CD4-positive, alpha-beta T cell treated with Interleukin-12 subunit alpha and Interleukin-12 subunit beta, for 1 hour (primary cell): ENCODE measurements at places on chromosomes 3 and 15.
A peak's percentile ranks its signal among the peaks of the same experiment; 100 is the strongest.

GRCh38 chr3:169389211-169389924 lies 274.1 kb downstream of the MECOM start:
- no peak for DNase-seq

DNA sequence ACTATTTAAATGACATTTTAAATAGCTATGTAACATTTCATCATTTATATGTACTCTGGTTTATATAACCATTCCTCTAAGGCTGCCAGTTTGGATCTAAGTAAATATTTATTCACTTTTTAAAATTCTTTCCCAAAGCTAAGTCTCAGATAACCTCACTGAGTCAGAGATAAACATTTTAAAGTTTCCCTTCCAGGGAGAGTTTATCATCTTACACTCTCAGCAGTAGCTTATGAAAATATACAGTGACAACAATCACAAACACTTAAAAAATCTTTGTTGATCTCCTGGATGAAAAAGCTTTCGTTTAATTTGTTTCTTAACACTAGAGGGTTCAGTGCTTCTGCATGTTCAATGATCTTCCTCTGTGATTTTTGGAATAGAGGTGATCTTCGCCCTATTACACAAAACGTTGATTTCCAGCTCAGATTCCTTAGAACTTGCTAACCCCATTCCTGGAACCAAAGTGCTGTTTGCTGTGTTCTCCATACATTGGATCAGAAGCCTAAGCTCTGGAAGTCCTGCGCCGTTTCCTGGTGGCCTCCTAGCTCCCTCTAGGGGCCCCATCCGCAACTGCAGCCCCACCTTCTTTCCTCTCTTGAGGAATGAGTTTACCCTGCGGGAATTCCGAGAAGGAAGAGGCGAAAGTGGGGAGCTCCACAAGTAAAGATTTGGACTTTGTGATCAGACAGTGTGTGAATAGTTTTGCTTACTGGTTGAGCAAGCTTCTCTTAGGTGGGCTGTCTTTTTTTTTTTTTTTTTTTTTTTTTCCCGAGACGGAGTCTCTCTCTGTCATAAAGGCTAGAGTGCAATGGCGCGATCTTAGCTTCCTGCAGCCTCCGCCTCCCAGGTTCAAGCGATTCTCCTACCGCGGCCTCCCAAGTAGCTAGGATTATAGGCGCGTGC lies 29.3 kb upstream of the SACM1L start:
- DNase-seq: peak; percentile 48

- no peak for DNase-seq
Measured at GRCh38 chr3:38154625-38155255, 10.6 kb upstream of the OXSR1 start.

- no peak for DNase-seq
Measured at GRCh38 chr3:112505907-112506306, 6.6 kb upstream of the BTLA start.

- DNase-seq: no peak
Measured at GRCh38 chr3:73609655-73610054, 15.1 kb downstream of the PDZRN3 start.

DNA sequence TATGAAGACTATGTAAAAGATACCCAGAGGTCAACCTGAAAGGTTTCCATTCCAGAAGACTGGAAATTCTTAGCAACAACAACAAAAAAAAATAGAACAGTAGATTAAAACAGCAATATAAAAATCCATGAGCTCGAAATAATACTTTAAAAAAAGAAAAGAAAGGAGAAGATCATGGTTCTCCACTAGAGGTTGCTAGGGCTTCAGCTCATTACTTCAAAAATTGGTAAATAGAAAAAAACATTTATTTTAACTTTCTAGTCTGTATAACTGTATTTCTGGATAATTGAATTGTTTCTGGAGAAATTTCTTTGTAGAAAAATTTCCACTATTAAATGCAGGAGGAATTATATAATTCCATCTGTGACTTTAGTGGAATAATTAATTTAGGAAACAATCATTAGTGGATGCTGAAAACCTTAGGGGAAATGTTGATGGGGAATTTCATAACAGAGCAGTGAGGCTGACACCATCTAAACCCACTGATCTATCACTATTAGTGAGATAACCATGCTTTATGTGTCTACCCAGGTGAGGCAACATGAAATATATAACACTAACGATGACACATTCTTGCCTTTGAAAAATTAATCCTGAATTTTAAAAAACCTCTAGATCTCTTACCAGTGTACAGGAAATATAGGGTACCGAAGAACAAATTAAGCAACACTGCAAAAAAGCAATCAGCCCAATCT lies 62.5 kb upstream of the SNRK start:
- peak; percentile 38 for DNase-seq

GRCh38 chr3:101695779-101696372 lies 9.4 kb upstream of the RPL24 start:
- DNase-seq: peak; percentile 74

DNA sequence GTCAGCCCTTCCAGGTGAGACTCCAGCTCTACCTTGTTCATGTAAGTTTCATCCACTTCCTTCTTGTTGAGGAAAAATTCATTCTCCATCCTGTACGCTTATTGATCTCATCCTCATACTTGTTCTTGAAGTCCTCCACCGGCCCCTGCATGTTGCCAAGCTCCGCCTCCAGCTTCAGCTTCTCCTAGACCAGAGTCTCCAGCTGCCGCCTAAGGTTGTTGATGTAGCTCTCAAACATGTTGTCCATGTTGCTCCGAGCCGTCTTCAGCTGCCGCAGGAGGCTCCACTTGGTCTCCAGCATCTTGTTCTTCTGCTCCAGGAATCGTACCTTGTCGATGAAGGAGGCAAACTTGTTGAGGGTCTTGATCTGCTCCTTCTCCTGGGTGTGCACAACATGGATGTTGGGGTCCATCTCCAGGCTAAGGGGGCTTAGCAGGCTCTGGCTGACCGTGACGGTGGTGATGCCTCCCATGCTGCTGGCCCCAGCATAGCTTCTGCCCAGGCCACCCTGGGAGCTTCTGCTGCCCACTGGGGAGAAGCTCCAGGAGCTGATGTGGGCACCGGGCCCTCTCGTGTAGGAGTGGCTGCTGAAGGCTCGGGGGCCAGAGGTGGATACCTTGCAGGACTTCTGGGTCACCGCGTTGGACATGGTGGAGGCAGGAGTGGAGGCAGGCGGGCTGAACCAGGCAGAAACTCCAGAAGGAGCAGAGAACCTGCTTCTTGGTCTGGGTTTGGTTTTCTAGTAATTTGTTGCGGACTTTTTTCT lies 422.6 kb upstream of the ARPP21 start:
- no peak for DNase-seq

DNA sequence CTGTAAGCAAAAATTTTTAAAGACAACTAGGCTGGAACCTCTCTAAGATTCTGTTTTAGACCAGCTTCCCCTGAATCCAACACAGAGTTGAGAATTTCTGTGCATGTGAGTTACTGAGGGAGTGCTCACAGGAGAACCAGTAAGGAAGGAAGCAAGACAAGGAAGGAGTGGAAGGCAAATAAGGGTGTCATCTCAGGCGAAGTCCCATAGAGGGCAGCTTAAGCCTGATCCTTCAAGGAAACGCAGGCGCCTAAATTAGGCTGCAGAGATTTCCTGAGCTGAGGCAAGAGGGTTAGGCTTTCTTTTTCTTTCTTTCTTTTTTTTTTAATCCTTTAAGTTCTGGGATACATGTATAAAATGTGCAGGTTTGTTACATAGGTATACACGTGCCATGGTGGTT lies 36.2 kb upstream of the COL6A6 start:
- no peak for DNase-seq

DNA sequence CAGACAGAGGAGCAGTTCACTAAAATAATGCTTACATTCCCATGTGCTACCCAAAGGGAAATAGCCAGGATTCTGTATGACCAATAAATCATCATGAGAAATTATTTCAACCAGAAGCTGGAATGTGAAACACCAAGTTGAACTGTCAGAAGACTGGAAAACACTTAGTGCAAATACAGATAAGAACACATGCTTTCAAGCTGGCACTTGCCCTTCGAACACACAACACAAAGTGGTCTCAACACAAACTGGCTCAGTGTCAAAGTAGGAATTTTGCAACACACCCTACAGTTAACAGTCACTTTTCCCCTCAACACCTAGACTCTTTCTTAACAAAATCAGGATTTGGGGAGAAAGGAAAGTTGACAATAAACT lies 1.3 kb downstream of the FSD2 start:
- no peak for DNase-seq

- DNase-seq: no peak
Measured at GRCh38 chr15:58044551-58044950, 21.0 kb downstream of the ALDH1A2 start.

DNA sequence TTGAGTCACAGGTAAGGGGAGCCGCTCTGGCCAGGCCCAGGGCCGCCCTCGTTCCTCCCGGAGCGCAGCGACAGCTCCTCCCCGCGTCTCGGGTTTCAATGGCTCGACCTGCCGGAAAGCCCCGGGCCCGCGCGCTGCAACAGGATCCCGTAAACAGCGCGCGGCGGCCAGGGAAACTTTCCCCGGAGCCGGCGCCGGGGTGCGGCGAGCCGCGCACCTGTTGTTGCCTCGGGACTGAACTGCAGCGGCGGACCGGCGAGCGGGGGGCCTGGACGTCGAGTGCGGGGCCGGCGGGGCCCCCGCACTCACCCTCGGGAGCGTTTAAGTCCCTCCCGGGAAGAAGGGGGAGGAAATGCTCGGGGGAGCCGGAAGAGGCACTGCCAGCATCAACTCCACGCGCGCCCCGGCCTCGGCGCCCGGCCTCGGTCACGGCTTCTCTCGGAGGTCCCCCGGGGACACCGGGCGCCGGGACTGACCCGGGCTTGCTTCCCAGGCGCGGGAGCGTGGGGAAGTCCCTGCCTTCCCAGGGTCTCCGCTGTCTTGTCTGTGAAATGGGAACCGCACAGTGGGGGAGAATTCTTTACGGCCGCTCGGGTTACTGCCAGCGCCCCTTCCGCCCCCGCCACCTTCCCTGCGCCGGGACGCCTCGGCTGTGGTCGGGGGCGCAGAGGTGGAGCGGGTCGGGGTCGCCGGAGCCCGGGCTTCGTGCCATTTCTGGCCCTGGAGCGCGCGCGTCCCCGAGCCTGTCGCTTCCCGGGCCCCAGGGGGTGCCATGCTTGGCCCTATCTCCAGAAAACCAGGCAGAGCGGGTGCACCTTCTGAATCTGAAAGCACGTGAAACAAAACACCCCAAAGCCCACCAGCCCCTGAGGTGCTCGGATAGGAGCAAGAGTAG lies 7.5 kb upstream of the PGPEP1L start:
- peak; percentile 1 for DNase-seq

- DNase-seq: no peak
Measured at GRCh38 chr15:101496198-101496986, 6.9 kb upstream of the PCSK6 start.

- DNase-seq: no peak
Measured at GRCh38 chr3:189232790-189233189, 61.0 kb downstream of the TPRG1 start.

GRCh38 chr15:58057559-58057958 lies 8.0 kb downstream of the ALDH1A2 start:
- DNase-seq: no peak
